NCI-H774 (cell line): ENCODE measurements at places on chromosomes 3 and 15.

- DNase-seq, result no peak
These were observed 84.1 kb upstream of the ARHGEF3 start for GRCh38 chr3:56885879-56886278.

- no peak for DNase-seq
These were observed 671.7 kb upstream of the ROBO1 start for GRCh38 chr3:80439490-80439889.

GRCh38 chr3:147875498-147875897, 466.3 kb downstream of the ZIC1 start:
- no peak for DNase-seq

- DNase-seq, result no peak
These were observed 630 bp downstream of the LXN start for GRCh38 chr3:158671821-158672214.

DNA sequence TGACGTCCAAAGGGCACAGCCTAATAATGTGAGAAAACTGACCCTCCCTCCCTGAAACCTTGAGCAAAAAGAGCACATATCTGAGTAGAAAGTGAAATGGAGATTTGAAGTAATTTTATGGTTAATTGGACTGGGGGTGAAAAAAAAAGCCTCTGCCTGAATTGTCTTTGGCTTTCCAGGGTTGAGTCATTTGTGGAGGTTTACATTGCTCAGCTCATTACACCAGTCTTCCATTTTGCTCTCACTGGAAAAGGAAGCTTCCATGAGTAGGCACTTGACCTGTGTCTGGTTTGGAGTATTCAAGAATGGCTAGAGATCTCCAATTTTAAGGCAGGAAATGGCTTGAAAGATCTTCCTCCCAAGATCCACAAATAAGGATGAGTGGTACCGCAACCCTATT, 273.9 kb downstream of the PDCD6IP start:
- DNase-seq, result no peak

GRCh38 chr3:89682556-89682955, 575.1 kb downstream of the EPHA3 start:
- DNase-seq, result no peak

DNA sequence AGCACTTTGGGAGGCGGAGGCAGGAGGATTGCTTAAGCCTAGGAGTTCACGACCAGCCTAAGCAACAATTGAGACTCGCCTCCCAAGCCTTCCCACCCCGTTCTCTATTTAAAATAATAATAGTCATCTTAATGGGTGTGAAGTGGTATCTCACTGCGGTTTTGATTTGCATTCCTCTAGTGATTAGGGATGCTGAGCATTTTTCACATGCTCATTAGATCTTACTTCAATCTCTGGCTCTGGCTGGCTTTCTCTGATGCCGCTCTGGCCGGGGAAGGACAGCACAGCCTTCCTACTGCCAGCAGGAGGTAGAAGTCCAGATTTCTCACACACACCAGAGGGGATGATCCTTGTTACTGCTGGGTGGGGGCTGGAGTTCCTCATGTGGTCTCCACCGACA, 7.4 kb upstream of the EIF4A2 start:
- DNase-seq, result no peak

DNA sequence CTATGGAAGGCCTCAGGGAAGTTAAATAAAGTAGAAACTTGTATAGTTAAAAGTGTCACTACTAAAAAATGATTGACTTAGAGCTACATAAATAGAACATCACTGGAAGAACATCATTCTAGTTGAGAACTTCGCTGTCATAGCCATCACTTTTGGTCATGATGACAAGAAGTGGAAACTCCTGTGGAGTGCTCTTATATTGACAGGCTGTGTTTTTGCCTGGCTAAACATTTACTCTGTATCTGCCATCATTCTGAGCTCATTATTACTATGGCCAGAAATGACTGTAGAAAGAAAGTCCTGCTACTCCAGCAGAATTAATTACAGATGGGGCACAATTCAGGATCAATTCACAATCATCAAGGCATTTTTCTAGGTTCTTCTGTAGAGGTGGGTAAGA, 165.1 kb upstream of the GOLIM4 start:
- no peak for DNase-seq

- no peak for DNase-seq
These were observed 21.8 kb upstream of the KCNMB2 start for GRCh38 chr3:178514401-178514800.

- no peak for DNase-seq
These were observed 27.3 kb downstream of the SERP1 start for GRCh38 chr3:150519026-150519425.

DNA sequence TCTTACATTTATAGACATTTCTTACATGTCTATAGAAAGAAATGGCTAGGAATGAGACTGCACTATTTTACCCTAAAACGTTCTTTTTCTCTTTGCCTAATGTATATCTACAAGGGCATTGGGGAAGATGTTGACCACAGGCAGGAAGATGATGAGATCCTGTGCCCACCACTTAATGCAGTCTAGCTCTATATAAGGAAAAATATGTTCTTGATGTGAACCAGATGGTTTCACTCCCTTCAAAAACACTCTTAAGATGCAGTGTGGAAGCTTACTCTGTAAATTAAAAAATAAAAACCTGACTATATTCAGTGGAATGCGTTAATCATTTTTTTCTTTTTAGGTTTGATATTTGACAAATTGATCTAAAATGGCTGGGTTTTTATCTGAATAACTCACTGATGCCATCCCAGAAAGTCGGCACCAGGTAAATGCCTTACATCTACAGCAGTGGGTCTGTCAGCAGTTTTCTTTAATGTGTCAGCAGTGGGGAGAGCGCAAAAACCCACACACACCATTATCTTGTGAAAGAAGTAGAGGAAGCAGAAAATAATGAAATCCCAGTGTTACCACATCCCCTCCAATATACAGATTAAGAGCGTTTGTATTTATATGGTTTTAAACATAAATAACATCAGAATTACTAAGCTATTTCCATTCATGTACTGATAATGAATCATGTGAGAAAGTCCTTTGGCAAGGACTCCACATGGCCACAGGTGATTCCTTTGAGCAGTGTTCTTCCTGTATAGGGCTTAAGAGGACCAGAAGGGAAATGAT, 10.1 kb downstream of the AGTR1 start:
- DNase-seq, result no peak

DNA sequence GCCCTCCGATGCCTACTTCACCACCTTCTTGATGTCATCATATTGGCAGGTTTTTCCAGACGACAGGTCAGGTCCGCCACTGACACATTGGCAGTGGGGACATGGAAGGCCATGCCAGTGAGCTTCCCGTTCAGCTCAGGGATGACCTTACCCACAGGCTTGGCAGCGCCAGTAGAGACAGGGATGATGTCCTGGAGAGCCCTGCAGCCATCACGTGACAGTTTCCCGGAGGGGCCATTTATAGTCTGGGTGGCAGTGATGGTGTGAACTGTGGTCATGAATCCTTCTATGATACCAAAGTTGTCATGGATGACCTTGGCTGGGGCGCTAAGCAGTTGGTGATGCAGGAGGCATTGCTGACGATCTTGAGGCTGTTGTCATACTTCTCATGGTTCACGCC, 68.5 kb downstream of the ZNF609 start:
- no peak for DNase-seq

- DNase-seq, result no peak
These were observed 115.1 kb downstream of the HERC1 start for GRCh38 chr15:63718590-63719035.

DNA sequence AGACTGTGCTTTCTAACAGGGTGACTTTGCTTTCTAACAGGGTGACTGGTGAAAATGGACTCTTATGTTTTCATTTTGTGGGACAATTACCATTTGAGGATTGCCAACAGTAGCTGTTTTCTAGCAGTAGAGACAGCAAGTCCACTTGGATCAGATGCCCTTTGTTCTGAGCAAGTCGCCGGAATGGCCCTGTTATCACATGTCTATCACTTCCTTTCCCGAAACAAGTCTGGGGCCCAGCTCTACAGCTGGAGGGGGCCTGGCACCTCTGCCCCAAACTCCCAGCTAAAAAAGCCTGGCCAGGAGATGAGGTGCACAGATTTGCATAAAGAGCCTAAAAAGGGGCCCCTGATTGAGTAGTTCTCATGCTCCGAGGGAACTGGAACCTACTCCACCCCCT, 44.6 kb downstream of the THBS1 start:
- no peak for DNase-seq

DNA sequence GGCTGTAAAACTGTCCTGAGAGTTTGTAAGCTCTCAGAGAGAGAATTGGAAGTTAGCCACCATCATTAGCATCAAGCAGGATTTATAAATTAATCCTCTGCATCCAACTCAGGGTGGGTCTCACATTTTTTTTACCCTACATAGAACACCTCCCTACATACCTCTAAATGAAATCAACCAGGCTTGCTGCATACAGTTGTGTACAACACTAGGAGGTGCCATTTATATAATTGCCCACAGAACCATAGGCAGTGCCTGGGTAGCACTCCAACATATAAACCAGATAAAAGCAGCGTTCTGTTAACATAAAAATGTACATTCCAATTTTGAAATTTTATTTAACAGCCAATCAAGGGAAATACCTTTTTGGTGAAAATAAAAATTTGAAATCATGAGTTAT, 48.2 kb upstream of the SELENOK start:
- no peak for DNase-seq

GRCh38 chr3:72004749-72005292, 219.9 kb upstream of the PROK2 start:
- no peak for DNase-seq

DNA sequence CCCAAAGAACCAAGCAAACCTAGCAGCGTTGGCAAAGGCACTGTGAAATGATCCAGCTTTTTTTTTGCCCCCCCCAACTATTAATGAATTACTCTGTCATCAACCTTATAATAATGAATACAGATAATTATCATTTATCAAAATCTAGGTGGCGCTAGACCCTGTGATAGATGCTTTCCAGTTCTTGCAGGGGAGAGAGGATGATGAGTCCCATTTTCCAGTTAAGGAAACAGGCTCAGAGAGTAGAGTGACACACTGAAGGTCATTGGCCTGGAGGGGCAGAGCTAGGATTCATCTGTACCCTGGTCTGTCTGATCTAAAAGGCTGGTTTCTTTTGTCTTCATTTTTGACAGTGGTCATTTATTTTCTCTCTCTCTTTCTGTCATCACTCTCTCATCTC, 5.0 kb downstream of the ACOX2 start:
- DNase-seq, result no peak

DNA sequence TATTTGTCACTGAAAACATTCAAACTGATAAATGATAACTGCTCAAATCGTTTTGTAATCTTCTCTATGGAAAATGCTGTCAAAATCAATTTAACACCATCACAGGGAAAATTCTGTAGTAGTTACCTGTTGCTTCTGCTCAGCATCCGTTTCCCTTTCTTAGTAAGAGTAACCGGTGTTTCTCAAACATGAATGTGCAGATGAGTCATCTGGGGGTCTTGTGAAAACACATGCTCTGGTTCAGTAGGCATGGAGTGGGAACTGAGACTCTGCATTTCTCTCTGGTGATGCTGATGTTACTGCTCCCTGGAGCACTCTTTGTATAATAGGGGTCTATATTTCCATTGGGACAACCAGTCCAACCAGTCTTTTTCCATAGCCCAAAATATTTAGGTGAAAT, 145.1 kb downstream of the SEMA6D start:
- DNase-seq, result no peak

DNA sequence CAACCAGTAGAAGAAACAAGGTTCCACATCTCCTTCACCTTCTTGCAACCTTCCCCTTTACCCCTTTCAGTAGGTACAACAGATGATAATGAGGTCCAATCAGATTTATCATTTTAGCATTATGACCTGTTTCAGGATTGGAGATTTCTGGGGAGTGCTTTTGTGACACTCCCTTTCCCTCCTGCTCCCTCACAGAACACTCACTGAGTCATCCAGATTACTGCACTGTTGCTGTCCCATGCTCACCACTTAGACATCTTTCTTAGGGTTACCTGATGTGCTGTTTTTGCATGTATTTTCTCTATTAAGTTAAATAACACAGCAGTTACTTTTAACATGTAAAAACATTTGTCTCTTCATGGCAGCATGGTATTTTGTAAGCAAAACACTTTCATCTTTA, 118.5 kb downstream of the MFSD1 start:
- no peak for DNase-seq

GRCh38 chr3:171783626-171784025, 26.7 kb downstream of the PLD1 start:
- no peak for DNase-seq

GRCh38 chr3:3200632-3201212, 21.2 kb upstream of the CRBN start:
- DNase-seq, result peak; percentile 52

GRCh38 chr3:8964436-8965370, 1.4 kb upstream of the RAD18 start:
- no peak for DNase-seq

GRCh38 chr3:196288141-196288460, 575 bp upstream of the PCYT1A start:
- no peak for DNase-seq

DNA sequence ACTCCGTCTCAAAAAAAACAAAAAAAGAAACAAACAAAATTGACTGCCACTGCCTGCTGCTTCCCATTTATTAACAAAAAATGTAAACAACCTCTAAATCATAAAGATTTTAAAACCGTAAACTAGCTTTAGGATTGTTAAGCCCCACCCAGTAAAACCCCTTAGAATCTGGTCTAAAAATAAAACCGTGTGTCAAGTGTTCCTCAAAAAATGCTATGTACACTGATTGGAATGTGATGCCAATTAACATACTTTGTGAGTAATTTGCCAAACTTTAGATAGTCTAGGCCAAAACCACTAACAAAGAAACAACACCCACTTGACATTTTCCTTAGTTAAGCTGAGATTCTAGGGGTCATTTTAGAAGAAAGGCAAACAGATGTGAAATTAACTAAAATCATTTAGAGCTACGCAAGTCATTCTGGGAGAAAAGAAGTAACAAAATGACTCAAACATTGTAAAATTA, 5.3 kb downstream of the RAF1 start:
- no peak for DNase-seq

DNA sequence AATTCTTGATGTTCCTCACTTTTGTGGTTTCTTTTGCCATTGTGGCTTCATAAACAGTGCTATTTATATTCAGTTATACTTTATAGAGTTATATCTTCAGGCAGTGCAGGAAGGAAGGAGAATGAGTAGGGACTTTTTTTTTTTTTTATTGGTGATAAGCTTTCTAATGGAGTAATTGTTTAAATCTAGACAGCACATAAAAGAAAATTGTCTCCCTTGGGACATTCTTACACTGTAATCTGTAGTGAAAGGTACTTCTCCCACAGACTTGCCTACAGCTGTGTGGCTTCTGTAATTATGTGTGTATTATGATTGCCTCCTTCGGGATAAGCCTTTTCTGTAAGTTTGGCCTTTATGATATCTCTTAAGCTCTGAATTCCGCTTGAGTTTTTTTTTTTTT, 41.6 kb downstream of the WDR76 start:
- DNase-seq, result no peak
